ENCODE measurements at places on chromosomes 12 and 14.

DNA sequence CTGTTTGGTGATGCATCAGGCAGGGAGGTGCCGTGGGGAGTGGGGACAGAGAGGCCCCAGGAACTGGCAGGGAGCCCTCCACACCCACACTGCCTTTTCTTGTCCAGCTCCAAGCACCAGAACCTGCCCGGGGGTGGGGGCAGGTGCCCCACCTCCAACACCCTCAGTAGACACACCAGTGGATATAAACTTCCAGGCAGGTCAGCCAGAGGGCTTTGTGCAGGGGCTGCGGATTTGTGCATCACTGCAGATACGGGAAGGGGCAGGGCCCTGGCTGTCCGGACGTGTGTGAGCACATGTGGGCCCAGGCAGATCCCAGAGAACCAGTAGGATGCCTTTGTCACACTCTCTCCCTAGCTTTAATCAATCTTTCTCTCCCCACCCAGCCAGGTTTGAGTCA is 1.3 kb upstream of the TGM1 start:
- DNase-seq = no peak

GRCh38 chr12:109988903-109989302 is 7.3 kb downstream of the GIT2 start:
- DNase-seq = no peak

GRCh38 chr14:103542605-103543088 is 13.7 kb downstream of the TRMT61A start:
- DNase-seq = no peak

DNA sequence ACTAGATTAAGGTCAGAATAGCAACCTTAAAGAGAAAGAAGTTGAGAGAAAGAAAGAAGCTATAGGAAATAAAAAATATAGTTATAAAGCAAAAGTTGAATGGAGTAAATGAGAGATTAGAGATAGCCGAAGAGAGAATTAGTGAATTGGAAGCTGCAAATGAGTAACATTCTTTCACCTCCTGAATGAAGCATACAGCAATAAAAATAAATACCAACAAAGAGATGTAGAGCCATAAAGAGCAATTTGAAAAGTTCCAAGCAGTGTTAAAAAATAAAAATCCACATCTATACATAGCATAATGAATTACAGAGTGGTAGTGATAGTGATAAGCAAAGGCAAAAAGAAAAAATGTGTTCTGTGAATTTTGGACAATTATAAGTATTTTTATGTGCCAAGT is 177.9 kb downstream of the VRK1 start:
- no peak for DNase-seq

GRCh38 chr12:115835445-115835844 is 442.0 kb downstream of the MED13L start:
- DNase-seq = no peak

- DNase-seq = no peak
These were observed 15.6 kb downstream of the ZFYVE26 start for GRCh38 chr14:67800743-67801142.

DNA sequence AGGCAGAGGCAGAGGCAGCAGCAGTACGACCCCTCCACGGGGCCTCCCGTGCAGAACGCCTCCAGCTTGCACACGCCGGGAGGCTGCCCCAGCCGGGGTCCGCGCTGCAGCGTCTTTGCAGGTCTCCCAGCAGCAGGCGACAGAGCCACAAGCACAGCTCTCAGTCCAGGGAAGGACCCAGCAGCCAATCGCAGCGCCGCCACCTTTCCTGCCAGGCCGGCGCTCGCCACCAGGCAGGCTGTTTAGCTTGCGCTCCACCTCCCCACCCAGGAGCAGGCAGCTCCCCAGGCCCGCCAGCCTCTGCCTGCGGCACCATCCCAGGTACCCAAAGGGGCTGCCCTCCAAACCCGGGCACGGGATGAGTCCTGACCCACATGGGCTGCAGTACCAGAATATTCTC is 25.2 kb downstream of the DDX51 start:
- no peak for DNase-seq

DNA sequence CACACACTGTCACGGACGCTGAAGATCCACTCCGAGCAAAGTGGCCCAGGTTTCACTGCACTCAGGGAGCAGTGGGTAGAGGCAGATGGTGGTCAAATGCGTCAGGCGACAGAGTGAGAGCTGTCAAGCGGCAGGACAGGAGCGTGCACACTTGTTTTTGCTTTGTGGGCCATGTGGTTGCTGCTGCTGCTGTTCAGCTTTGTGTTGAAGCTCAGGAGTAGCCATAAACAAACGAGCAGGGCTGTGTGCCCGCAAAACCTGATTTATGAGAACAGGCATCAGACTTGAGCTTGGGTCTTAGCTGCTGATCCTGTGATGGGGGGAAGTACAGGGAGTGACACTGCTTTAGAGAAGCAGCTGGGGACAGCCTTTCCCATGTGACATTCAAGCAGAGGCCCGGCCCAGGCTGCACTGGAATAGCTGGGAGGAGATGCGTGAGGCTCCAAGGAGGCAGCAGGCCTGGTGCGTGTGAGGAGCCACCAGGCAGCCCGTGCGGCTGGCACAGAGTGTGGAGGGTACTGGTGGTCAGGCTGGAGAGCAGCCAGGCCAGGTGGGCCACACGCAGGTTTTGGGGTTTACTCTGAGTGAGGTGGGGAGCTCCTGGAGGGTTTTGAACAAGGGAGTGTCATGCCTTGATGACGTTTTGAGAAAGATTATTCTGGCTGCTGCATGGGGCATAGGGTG is 31.1 kb upstream of the ASPG start:
- DNase-seq = no peak

GRCh38 chr14:58833634-58834378 is 196.0 kb downstream of the DACT1 start:
- no peak for DNase-seq

- no peak for DNase-seq
These were observed 48.1 kb upstream of the LTBP2 start for GRCh38 chr14:74660167-74660566.

DNA sequence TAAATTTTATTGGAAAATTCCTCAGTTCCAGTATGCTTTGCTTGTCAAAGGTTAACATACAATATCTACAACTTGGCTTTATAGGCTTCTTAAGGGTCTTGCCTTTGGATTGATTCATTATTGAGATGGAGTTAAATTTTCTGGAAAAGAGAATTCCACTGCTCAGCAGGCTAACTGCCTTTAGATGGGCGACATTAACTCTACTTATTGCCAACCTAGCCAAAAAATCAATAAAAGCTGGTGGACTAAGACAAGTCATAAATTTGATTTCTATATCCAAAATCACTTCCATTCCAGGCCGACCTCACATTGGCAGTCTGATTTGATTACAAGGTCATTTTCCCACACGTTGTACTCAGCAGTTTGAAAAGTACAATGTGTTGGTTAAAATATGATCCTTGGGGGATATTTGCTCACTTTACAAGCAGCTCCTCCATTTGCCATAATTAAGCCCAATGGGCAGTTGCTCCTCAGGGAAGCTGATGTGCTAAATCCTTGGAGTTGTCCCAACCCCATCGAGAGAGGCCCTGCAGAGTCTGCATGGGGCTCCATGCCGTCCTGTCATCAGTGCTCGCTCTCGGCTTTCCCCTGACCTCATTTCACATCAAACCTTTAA is 36.1 kb upstream of the CRY1 start:
- DNase-seq = no peak

DNA sequence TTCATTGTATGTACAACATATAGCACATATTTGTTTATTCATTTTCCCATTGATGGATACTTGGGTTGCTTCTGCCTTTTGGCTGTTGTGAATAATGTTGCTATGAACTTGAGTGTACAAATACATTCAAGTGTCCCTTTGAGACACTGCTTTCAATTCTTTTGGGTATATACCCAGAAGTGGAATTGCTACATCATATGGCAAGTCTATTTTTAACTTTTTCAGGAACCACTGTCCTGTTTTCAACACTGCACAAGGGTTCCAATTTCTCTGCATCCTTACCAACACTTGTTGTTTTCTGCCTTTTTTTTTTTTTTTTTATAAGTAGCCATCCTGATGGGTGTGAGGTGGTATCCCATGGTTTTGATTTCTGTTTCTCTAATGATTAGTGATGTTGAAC is 15.9 kb downstream of the RBMS2 start:
- DNase-seq = no peak

GRCh38 chr14:50859296-50859624 is 12.6 kb upstream of the ABHD12B start:
- DNase-seq = no peak
